Left kidney (tissue), 8 donors: ENCODE measurements at places on chromosomes 2 and 18. TPM values are rescaled to one million over a fixed set of nuclear protein-coding genes. Genes with fewer than 3 reads are reported as not detected.

Gene ACADL
- 31.5 TPM for polyA plus RNA-seq

Gene NCKAP5
- polyA plus RNA-seq: 10.1 TPM

Gene GATA6
- polyA plus RNA-seq: 7.3 TPM

Gene QPCT
- polyA plus RNA-seq: 13.2 TPM

Gene ADAM23
- polyA plus RNA-seq: 6.9 TPM

Gene DTYMK
- polyA plus RNA-seq: 44.1 TPM

Gene DUSP19
- polyA plus RNA-seq: 5.2 TPM

Gene METTL8
- polyA plus RNA-seq: 21.0 TPM

Gene C18orf54
- polyA plus RNA-seq: 15.8 TPM

Gene RND3
- 49.9 TPM for polyA plus RNA-seq

Gene CCDC93
- 58.9 TPM for polyA plus RNA-seq

Gene TMEM198
- polyA plus RNA-seq: 2.5 TPM
